ENCODE measurements at places on chromosomes 16 and 17.

- peak; percentile 51 for ATAC-seq
Observed at GRCh38 chr16:495127-495748, 32.3 kb upstream of the CAPN15 start.

DNA sequence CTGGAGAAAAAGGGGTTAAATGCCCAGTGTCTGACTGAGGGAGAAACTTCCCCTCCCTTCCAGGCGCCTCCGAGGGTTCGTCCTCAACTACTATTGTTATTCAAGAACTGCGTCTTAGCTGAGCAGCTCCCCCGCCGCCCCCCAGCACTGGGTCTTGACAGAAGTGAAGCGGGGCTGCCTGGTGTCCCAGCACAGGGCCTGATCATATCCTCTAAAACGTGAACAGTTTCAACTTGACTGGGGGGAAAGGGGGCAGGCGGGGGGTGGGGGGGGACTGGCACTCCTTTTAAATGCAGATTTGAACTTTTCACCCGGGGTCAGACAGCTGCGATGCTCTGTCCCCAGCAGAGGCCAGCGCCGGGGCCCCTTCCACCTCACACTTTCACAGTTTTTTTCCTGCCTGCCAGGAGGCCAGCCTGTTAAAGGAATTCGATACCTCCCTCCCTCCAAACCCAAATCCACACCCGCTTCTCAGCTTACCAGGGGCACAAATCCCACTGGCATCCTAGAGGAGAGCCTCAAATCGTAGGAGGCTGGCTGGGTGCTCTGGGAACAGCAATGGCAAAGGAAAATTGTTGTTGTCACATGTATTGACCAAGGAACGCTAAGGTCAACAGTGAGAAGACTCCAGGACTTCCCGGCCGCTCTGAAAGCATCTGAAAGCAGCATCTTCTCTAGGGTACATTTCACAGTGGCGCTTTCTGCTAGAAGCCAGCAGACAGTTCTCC, 14.5 kb downstream of the ZFHX3 start:
- ATAC-seq: no peak

GRCh38 chr16:11430601-11431317, 85.5 kb downstream of the RMI2 start:
- ATAC-seq: no peak

GRCh38 chr17:80720610-80721577, 176.3 kb downstream of the RPTOR start:
- peak; percentile 86 for ATAC-seq

DNA sequence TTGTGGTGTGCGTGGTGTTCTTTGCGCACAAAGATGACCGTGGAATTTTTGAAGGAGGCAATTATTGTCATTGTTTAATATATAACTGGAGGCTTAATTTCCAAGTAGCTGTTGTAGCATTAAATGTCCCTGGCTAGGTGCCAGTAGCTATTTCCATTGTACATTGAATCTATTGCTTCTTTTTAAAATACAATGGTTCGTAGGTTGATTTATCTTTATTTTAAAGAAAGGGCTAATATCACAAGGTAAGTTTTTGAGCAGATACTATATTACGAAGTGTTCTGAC, 127.1 kb downstream of the RPTOR start:
- ATAC-seq: no peak

- ATAC-seq: peak; percentile 43
Observed at GRCh38 chr17:18182978-18183333, 672 bp upstream of the ALKBH5 start.

- no peak for ATAC-seq
Observed at GRCh38 chr16:71727551-71728324, 3.2 kb upstream of the PHLPP2 start.

- peak; percentile 91 for ATAC-seq
Observed at GRCh38 chr17:77476931-77477805, 336.4 kb downstream of the SEC14L1 start.

DNA sequence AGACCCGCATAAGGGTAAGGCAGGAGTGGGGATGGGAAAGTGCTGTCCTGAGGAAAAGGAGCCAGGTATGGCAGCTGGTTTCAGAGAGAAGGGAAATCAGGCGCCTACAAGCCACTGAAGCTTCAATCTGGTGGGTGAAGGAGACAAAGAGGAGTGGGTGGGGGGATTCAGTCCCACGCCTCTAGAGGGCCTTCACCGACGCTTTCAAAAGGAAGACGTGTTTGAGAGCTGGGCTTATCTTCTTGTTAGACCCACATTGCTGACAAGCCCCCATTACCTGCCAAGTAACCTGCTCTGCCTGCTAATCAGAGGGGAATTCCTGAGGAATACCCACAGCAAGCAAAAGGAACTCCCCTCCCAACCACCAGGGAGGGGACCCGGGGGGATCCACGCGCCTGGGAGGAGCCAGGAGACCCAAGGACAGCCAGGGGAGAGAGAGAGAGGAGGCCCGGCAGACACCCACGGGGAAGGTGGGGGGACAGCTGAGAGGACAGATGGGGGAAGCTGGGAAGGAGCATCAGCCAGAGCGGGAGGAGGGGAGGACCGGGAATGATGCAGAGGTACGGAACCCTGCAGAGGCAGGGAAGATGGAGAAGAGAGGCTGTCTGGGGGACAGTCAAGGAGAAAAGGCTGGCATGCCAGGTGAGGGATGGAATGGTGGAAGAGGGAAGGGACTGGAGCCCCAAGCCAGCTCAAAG, 1.0 kb downstream of the MTMR4 start:
- ATAC-seq: no peak

GRCh38 chr16:47073223-47074155, 70.3 kb downstream of the NETO2 start:
- no peak for ATAC-seq

DNA sequence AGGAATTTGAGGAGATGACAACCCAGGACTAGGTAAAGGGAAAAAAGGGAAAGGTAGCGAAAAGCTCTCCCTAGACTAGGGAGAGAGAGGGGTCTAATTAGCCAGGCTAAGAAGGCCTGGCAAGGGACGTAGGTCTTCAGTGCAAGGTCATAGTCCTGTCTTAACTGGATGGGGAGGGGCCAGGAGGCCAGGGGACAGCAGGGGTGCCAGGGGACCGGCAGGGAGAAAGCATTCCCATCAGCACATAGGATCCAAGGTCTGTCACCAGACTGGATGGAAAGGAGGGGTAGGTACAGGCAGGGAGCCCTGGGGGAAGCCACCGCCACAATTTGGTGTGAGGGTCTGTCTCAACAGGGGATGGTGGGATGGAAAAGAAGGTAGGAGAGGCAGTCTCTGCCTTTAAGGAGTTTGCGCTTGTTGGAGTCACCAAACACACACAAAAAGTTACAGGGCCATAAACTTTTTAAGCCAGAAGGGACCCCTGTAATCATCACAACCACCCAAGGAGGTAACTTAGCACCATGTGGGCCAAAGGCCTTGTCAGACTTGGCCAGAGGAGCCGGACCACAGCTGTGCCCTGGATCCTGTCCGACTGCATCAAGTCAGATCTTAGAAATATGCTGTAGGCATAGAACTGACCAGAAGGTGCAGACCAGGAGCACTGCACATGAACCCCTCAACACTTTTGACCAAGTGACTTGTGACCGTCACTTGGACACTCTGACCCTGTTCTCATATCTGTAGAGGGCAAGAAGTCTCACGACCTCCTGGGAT, 10.0 kb downstream of the AXIN2 start:
- no peak for ATAC-seq

DNA sequence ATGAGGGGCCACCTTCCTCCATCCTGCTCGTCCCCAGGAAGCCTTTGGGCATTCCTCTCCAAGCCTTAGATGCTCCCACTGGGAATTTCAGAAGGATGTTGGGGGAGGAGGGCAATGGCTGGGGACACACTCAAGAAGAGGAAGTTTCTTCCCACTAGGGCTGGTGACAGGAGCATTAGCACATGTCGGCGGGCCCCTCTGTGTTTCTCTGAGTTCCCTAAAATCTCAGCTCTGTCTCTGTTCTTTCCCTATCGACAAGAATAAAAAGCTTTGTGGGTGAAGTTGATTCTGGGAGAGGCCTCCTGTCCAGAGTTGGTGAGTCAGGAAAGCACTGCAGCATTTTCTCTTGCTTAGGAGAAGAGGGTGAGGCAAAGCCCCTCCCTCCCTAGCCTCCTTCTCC, 19.7 kb upstream of the C17orf107 start:
- no peak for ATAC-seq

- ATAC-seq: no peak
Observed at GRCh38 chr17:78441271-78441971, 63.0 kb downstream of the PGS1 start.

DNA sequence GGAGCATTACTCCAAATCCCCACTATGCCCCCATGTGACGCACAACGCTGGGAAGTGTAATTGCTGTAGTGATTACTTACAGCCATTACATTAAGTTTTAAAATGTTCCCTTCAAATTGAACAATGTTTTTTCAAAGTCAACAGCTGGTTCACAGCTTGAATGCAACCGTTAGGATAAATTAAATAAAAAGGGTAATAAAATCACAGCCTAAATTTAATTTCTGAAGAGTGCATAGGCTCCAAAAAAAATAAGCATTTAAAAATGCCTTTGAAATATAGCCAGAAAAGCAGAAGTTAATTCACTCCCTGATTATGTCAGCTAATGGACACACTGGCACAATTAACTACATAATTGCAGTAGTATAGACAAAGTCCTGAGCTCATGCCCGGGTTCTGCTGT, 50.5 kb upstream of the KDM8 start:
- ATAC-seq: no peak

- ATAC-seq: no peak
Observed at GRCh38 chr17:42456223-42457106, 2.2 kb upstream of the ATP6V0A1 start.

DNA sequence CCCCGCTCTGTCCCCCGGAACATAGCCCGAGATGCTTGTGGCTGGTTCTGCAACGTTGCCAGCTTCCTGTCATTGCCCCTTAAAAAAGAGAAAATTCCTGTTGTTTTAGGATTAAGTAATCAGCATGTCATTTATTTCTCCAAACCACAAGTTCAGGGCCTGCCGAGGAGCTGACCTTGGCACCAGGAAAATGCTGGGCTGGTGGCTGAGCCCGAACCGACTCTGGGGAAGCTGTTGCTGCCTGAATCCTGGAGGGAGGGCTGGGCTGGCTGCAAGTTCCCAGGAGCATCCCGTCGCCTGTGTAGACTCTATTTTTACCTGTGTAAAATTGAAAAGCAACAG, 130.9 kb upstream of the FOXF1 start:
- ATAC-seq: no peak

DNA sequence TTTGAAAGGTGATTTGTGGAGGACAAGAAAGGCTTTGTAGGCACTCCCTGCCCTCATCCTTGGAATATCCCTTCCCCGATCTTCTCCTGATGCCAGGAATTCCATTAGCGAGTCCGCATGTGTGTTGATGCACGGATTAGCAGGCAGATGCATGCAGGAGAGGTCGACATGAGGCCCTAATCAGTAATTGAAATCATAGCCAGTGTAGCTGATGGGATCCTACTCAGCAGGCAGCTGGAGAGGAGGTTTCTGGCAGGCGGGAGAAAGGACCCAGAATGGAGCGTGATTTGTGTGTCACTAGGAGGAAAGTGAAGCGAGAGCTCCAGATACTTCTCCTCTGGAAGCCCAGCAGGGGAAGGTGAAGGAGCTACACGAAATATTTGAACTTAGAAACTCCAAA, 196.3 kb upstream of the CDH11 start:
- no peak for ATAC-seq

DNA sequence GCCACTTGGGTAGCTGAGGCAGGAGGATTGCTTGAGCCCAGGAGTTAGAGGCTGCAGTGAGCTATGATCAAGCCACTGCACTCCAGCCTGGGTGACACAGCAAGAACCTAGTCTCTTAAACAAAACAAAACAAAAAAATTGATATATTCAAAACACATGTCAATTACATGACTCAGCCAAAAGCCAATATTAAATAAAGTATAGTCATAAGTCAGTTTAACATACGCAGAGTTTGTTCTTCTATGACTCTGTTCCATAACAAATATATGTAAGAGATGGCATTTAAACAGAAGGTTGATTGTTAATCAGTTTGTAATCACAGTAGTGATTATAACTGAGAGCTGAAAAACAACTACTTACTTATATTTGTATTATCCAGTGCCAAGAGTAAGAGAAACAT, 106.5 kb downstream of the CDH8 start:
- ATAC-seq: no peak

GRCh38 chr16:65225488-65225887, 103.6 kb upstream of the CDH11 start:
- no peak for ATAC-seq

GRCh38 chr16:30532285-30533145, 2.1 kb downstream of the ZNF747 start:
- no peak for ATAC-seq

DNA sequence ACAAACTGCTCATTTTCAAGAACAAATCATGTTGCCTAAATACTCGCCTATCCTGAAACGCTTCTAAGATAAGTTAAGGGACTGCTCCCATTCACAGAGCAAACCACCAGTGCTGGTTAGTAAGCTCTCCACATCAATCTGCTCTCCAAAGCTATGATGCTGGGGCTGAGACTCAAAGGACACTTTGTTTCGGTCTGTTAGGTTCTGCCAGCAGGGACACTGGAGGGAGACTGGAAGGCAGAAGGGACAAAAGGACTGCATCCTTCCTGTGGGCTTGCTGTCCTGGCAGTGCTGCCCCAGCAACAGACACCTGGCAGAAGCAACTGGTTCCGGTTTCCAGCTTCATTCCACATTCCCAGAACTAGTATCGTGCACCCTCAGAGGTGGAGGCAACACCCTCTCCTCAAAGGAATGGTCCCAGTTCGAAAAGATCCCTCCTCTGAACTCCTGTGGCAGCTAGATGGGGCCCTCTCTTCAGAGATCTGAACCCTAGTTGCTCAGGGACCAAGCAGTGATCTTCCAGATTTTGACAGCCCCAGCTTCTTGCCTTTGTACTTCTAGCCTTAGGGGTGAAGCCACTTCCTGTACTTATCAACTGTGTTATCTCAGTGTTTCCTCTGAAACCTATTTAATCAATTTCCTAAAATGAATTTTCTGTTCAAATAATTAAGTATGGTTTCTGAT, 73.4 kb upstream of the GSG1L start:
- ATAC-seq: no peak

DNA sequence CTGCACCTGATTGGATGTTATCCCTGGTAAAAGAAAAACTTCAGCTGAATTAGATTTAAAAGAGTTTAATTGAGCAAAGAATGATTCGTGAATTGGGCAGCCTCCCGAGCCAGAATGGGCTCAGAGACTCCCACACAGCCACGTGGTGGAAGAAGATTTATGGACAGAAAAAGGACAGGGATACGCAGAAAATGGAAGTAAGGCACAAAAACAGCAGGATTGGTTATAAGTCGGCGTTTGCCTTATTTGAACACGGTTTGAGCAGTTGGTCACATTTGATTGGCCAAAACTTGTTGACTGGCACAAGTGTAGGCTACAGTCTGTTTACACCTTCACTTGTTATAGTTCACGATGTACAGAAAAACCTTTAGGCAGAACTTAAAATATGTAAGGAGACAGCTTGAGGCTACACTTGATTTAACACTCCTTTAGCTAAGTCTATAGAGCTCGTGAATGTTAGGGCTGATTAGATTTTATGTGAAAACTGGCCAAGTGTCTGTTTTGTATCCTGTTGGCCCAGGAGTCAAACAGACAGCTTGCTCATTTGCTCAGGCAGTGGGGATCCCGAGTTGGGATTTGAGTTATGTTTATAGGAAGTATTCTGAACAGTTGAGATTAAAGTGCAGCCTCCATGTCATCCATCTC, 119.5 kb upstream of the SHISA6 start:
- no peak for ATAC-seq
